ENCODE measurements at places on chromosomes 13 and 19.

DNA sequence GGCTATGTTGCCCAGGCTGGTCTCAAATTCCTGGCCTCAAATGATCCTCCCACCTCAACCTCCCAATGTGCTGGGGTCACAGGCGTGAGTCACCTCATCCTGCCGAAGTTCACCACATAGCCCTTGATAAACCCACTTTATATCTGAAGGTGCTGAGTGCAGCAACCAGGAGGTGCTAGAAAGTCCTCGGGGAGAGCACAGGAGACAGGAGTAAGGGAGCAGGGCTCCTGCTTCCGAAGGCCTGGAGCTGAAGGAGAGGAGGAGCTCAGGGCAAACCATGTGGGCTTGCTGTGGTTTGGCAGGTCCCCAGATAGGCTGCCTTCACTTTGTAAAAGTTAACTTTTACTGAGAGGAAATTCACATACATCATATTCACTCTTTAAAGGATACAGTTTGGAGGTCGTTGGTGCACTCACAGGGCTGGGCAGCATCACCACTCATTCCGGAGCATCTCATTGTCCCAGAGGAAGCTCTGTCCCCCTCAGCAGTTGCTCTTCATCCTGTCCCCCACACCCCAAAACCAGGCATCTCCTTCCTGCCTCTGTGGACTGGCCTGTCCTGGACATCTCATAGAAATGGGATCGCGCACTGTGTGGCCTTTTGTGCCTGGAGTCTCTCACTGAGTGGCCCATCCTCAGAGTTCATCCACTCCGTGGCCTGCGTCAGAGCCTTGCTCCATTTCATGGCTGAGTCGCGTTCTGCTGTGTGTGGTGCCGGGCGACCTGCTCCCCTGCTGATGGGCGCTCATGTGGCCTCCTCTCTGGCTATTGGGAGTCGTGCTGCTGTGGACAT, 49.5 kb downstream of the KDM4B start:
- DNase-seq = no peak

- no peak for DNase-seq
Observed at GRCh38 chr13:100581504-100581903, 7.1 kb downstream of the GGACT start.

GRCh38 chr13:25971459-25972145, 80.2 kb downstream of the SHISA2 start:
- no peak for DNase-seq

DNA sequence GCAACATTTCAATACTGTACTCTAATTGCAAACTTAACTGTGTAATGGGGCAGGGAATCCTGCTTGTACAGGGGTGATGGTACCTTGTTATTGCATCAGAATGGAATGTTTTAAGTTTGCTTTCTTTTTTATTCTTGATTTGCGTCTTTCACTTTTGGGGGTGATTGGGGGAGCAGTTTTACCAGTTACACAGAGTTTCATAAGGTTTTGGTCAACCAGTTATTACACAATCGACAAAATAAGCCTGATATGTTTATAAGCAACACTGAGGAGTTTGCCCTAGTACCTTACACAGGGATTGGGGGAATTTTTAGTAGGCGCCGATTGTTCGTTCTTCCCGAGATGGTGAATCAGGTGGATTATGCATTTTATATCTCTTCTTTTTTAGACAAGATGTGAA, 2.7 kb downstream of the KLF5 start:
- no peak for DNase-seq

GRCh38 chr19:3150739-3151329, 15.0 kb downstream of the GNA15 start:
- no peak for DNase-seq

DNA sequence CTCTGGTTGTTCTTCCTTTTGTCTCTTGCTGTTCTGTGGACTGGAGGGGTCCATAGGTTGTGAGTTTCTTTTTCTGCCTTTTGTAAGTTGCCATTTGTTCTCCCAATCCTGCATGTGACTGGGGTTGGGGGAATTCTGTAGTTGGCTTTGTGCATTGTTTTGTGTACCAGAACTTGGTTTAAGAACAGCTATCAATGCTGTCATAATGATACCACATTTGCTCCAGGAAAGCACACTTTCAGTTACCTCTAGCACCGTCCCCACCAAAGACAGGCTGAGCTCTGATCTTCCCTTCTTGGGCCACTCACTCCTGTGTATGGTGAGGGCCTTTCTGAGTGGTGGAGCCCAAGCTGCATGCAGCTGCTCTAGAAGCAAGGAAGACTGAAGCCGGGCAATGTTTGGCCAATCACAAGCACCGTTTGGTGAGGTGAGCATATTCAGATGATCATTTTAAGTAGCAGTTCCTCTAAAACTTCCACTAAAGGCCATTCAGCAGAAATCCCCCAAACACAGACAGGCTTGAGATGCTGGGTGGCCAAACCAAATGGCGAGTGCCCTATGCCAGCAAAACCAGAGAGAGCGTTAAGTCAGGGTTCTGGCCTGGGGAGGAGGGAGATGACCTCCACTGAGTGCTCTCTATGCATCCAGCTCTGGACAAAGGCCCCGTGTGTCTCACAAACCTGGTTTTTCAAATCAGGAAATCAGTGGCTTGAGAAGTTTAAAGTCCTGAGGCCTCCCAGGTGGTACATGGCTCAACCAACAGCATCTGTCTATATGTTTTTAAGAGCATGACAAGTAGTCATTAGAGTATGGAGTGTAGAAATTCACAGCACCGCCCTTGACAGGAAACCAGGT, 120.7 kb upstream of the SPATA13 start:
- DNase-seq = no peak

DNA sequence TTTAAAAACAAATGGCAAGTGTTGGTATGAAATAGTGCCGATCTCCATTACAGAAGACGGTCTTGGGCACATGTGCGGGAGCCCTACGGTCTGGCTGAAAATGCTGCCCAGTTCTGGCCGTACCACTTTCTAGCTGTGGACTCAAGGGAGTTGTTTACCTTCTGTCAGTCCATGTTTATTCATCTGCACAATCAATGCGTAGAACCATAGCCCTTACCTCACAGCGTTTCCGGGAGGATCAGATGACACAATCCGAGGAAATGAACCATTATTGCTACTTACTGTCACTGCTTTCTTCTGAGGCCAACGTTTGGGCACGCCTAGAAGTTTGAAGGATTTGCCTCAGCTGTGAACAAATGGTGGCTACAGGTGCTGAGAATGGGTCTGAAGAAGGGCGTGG, 31.2 kb downstream of the GADD45B start:
- peak; percentile 37 for DNase-seq

DNA sequence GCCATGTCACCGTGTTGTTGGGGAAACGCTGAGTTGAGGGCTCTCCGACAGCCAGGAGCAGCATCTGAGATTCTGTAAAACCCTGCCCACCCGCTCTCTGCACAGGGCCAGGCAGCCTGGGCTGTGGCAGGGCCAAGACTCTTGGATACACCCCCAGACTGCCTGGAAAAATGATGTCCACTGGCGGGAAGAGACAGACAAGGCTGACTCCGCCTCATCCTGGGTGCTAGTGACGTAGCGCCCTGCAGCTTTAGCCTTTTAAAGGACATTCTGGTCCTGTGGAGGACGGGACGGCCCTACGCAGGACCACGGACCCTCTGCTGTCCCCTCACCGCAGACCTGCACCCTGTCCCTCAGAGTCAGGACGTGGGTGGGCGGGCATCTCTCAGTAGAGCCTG, 20.7 kb upstream of the LILRA2 start:
- DNase-seq = no peak

- no peak for DNase-seq
Observed at GRCh38 chr13:103299079-103299478, 232.9 kb upstream of the SLC10A2 start.

DNA sequence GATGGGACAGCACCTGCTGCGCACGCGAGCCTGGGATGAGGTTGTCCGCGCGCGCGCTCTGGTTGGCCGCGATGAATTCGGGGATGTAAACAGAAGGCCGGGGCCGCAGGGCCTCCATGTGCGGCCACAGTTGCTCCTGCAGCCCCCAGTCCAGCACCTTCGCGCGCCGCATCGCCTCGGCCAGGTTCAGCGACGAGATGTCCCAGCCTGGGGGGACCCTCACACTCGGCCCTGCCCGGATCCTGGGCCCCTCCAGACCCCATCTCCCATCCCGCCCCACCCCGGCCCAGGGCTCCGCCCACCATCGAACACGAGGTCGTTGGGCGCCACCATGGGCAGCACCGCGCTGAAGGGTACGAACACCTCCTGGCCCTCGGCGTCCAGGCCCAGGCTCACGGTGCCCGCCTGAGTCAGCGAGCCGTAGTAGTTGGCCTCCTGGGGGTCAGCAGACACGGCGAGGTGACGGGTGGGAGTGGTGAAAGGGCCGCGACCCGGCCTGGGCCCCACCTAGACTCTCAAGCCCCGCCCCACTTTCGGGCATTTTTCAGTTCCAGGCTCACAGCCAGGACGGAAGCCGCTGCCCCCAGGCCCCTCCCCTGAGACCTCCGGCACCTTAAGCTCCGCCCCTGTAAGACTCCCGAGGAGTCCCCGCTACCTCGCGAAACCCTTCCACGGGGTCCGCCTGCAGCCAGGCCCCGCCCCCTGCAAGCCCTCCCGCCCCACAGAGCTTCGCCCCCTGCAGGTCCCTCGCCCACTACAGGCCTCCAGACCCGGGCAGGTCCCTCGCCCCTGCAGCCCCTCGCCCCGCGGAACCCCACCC, 1.1 kb downstream of the ISYNA1 start:
- DNase-seq = no peak

- no peak for DNase-seq
Observed at GRCh38 chr13:108961542-108962125, 332.2 kb downstream of the MYO16 start.

GRCh38 chr19:16849168-16849567, 20.0 kb downstream of the SIN3B start:
- no peak for DNase-seq

DNA sequence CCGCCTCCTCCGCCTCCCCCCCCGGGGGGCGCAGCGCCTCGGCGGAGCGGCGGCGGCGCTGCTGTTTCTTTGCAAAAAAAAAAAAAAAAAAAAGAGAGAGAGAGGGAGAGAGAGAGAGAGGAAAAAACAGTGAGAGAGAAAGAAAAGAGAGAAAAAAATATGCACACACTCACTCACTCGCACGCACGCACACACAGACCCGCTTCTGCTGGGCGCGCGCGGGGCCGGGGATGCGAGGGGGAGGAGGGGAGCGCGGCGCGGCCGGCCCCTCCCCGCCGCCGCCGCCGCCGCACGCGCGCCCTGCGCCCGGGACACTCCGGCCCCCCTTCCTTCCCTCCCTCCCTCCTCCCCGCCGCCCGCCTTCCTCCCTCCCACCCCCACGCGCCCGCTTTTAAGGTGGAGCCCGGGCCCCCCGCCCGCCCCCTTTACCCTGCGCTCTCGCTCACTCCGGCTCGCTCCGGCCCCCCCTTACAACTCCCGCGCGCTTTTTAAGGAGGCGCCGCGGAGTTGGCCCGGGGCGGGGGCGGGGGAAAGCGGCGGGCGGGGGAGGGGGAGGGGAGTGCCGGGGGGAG, at the start of gene SAMD1:
Gene SAMD1 (minus strand): TSS at position 243 of the 572 bp plus-strand sequence.
- DNase-seq = peak; percentile 68

All from memory B cell (primary cell).